Substantia nigra (tissue), 51 donors: ENCODE measurements at places on chromosomes 6 and 20.
A peak's percentile ranks its signal among the peaks of the same experiment; 100 is the strongest.

GRCh38 chr6:148962854-148963515, 216.2 kb downstream of the UST start:
- no peak for DNase-seq

DNA sequence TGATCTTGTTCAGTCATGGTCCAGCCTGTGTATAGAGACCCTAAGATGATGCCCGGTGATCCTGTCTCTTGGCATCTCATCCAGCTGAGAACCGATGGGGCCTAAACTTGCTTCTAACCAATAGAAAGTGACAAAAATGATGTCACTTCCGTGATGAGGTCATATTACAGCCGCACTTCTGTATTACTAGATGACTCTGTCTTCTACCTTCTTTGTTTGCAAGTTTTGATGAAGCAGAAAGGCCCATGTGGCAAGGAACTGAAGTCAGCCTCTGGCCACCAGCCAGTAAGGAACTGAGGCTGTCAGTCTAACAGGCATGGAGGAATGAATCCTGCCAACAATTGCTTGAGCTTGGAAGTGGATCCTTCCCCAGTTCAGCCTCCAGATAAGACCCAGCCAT, 32.8 kb upstream of the HLA-C start:
- no peak for DNase-seq

DNA sequence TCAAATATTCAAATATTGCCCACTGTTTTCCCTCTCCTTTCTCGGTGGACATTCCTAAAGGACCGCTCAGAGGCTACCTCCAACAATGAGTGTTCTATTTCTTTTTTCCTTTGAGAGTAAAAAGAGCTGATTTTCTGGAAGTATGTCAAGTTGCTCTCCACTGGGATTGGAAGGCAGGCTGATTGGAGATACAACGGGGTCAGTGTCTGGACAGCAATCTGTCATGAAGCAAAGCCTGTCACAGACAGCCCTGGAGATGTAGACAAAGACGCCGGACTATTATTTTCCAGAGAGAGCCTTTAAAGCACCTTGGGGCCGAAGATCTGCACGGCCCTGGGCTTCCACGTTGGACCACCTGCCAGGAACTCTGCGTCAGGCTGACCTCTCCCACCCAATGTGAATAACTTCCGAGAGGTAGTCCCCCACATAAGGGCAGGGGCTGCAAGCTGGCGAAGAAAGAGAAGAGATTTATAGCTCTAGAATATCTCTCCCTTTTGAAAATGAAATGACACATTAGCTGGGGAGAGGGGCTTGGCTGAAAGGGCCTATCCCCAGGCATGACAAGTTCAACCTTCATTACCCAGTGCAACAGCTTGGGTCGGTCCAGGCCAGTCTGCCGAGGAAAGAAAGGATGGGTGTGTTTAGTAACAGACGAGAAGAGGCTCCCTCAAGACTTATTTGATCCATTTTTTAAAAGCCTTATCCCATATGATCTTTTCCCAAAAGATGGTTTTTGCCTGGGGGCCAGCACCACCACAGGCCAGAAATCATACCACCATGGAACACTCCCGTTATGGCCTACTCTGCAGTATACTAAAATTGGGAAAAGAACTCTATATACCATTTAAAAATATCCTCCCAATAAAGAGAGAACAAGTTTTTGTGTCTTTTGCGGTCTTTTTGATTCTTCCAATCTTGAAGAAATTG, 131.1 kb downstream of the OLIG3 start:
- peak; percentile 25 for DNase-seq

GRCh38 chr6:11218102-11218442, 14.4 kb downstream of the NEDD9 start:
- no peak for DNase-seq

DNA sequence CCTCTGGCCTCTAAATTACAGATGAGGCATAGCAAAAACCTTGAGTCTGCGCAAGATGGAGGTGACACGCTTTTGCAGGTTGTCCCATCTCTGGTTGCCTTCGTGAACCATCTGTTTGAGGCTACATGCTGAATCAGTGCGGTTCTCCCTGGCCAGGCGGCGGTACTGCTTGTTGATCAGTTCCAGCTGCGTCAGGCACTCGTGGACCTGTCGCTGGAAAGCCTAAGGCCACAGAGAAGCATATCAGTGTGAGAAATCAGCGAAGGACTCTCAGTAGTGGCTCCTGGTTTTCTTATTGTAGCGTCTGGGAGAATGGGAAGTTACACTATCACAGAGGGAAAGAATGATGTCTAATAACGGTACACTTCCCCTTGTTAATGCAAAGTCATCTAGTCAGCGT, 344.4 kb downstream of the ESR1 start:
- DNase-seq = no peak

DNA sequence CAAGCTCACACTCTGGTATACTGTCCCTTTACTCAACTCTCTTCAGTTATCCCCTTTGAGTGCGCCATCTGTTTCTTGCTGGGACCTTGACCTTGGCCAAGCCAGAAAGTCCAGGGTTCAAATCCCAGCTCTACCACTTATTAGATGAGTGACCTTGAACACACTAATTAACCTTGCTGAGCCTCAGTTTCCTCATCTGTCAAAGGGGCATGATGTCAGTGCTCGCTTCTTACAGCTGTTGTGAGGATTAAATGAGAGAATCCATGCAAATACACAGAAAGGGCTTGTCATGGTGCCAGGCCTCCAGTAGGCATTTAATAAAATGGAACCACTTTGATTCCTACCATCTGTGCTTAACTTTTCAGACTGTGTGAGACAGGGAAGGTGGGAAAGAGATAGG, 34.3 kb downstream of the C6orf132 start:
- no peak for DNase-seq

GRCh38 chr20:24132246-24132645, 143.7 kb upstream of the GGTLC1 start:
- no peak for DNase-seq

GRCh38 chr6:134123666-134124208, 71.3 kb upstream of the SLC2A12 start:
- DNase-seq = no peak

DNA sequence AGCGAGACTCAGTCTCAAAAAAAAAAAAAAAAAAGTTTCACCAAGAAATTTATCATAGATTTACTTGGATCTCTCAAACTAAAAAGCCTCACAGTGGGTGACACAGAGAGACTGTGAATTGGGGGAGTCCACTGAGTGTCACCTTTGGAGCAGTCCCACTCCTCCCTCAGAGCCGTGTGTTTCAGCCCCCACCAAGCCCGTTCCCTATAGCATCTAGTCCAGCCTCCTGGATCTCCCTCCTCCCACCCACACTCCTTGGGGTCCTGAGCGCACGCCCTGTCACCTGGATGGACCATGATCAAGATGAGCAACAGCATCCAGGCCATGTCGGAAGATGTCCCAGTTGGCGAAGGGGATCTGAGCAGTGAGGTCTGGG, 422 bp downstream of the NCR3 start:
- no peak for DNase-seq

- no peak for DNase-seq
Measured at GRCh38 chr6:80282913-80283554, 176.6 kb downstream of the BCKDHB start.

- no peak for DNase-seq
Measured at GRCh38 chr6:127946388-127946787, 45.5 kb upstream of the THEMIS start.

GRCh38 chr20:8361006-8361652, 229.1 kb downstream of the PLCB1 start:
- no peak for DNase-seq

DNA sequence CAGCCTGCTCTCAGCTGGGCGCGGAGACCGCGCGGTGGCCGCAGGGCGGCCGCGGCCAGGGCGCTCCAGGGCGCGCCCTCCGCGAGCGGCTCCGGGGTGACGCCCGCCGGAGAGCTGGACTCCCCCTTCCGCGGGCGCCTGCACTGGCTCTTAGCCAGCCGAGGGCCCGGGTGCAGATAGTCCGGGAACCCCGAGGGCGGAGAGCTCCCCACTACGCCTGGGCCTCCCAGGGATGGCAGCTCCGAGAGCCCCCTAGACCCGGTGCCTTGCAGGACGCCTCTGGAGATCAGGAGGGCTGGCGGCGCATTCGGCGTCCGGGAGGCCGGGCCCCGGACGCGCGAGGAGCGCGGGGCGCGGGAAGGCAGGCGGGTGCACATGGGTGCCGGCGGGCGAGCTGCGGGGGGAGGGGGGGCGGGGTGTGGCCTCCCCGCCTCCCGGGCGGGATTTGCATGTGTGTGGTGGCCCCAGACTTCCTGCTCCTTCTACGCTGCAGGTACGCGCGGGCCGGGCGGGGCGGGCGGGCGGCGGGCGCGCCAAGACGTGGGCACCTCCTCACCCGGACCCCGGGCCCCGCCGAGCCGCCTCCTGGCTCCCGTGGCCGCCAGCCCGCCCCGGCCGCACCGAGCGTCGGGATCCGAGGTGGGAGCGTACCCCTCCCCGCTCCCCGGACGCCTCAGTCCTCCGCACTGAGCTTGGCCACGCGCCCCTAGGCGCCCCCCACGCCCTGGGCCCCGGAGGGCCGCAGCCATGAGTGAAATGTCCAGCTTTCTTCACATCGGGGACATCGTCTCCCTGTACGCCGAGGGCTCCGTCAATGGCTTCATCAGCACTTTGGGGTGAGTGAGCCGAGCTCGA, at the start of gene ITPR3:
Gene ITPR3, plus strand, starts transcription at position 467 of the 855 bp plus-strand sequence. Its CDS starts 281 bp downstream, at position 748.
- DNase-seq = peak; percentile 71

DNA sequence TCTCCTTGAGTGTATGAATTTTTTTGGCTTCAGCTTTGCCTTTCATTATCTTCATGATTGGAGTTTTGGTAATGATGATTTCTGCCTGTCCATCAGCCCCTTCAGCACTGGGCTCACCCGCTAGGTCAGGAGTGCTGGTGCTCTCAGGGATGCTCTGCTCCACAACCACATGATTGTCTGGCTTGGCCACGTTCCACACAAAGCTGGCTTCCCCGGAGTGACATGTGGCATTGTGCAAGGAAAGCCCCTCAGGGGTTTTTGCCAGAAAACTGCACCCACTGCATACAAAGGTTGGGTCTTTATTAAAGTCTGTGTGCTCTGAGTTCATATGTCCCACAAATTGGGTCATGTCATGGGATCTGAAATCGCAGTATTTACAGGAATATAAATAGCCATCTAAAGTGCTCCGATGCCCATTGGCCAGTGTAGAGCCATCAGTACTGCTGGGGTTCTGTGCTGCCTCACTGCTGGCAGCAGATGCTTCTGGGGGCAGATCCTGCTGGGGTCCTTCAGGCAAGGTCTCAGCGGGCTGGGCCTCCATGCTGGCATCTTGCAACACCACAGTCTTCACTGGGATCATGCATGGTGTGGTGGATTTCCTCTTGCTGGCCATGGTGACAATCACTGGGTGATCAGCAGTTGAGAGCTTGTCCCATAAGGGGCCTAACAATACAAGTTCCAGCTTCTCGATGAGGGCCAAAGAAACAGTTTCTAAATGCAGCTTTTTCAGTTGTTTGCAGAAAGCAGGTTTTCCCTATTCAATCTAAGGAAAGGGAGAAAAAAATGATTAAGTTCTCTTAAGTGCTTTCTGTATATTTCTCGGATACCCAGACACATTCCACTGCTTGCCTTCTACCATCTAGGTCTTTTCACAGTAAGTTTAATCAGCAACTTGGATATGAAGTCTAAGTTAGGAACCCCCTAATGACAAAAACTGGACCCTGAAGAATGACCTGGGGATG, 67.2 kb downstream of the PLCG1 start:
- DNase-seq = no peak

- DNase-seq = no peak
Measured at GRCh38 chr6:146910611-146911010, 293.6 kb upstream of the STXBP5 start.

- no peak for DNase-seq
Measured at GRCh38 chr6:5695260-5696245, 311.2 kb downstream of the NRN1 start.

DNA sequence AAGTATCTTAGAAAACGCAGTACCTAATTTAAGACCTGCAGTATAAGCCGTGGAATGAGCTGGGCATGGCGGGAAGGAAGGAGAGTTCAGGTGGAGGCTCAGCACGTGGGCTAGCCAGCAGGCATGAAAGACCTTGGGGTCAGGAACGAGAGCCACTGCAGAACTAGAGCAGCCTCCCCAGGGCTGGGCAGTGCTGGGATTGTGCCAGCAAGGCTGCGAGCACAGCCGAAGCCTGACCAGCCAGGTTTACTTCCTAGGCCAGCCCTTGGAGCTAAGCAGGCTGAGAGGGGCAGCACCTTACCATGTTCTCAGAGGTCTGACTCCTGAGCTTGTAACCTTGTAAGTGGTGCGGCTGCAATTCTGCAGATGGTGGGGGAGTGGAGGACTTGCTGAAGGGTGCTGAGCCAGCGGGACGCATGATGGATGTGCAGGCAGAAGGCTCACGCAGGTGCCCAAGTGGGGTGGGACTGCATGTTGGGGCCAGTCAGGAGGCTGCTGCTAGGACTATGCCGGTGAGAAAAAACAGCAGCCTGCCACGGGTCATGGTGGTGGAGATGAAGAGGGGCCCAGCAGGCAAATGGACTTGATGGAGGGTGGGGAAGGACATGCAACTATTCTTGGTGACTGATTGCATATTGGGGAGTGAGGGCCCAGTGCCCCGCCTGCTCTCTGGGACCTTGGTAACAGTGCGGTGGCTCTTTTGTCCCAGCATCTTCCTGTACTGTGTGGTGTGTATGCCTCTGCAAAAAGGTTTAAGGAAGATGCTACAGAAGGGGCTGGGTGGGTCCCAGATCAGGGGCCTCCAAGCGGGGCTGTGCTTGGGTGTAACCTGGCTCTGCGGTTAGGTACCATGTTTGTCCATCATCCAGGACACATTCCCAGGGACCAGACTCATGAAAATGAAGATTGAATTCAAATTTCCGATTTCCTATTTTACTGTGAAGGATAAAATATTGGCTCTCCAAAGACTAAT, 37.6 kb upstream of the IRF4 start:
- DNase-seq = no peak

DNA sequence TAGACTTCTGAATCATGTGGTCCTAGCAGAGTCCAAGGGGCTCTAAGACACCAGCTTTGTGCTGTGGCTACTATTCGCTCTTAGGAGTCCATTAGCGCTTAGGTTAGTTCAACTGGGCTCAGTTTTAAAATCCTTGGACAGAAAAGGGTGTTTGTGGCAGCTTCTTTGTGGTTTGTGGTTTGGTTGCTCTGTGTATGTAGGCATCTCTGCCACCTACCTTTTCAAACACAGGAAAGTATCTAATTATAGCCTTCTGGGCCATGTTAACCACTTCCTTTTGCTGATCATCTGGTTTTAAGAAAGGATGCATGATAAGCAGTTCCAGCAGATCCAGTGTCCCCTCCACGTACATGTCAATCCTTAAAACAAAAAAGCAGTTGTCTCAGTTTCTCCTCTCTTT, 10.8 kb downstream of the GSTA4 start:
- DNase-seq = no peak

DNA sequence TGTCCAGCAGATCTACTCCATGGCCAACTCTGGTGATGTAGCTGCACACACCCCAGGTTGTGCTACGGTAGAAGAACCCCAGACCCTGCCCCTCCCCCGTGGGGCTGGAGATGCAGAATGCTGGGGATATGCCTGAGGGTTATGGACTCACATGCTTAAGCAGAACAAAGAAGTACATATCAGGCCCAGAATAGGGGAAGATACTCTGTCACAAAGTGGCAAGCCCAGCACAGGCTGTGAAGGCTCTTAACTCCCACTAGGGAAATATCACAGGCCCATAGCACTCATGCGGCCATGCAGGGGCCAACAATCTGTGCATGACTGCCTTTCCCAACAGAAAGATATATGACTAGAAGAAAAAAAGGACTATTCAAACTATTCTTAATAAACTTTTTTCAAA, 234.9 kb downstream of the KCNQ5 start:
- DNase-seq = no peak

- peak; percentile 83 for DNase-seq
Measured at GRCh38 chr6:28895131-28895812, 28.5 kb downstream of the TRIM27 start.
